ENCODE measurements at places on chromosomes 5 and 9.

- DNase-seq, result no peak
These were observed 112.6 kb downstream of the ESM1 start for GRCh38 chr5:54872810-54873209.

DNA sequence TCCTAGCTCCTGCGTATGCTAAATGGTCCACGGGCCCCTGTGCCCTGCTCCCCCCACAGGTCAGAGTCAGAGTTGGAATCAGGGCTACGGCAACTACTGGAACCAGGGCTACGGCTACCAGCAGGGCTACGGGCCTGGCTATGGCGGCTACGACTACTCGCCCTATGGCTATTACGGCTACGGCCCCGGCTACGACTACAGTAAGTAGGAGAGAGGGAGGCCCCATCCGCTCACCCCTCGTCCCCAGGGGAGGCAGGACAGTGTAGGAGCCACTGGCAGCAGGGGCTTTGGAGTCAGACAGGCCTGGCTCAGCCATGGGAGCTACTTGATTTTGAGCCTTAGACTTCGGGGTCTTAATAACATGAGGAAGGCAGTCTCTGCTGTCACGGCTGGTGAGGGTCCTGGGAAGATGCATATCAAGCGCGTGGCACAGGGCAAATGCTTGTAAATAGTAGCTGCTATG, 5.8 kb downstream of the HNRNPAB start:
- DNase-seq, result no peak

DNA sequence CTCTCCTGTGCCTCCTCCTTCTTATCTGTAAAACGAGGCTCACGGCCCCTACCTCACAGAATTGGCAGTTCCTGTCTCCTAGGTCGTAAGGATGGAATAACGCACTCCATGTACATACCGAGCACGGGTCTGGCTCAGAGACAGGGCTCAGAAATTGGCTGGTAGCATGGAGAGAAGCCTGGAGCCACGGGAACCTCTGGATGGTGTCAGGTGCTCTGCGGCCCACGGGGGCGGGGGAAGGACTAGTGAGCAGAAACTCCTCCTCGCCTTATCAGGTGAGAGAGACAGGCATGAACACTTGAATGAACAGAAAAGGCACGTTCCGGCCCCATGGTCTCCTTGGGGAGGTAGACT, 15.4 kb upstream of the C5orf47 start:
- no peak for DNase-seq

DNA sequence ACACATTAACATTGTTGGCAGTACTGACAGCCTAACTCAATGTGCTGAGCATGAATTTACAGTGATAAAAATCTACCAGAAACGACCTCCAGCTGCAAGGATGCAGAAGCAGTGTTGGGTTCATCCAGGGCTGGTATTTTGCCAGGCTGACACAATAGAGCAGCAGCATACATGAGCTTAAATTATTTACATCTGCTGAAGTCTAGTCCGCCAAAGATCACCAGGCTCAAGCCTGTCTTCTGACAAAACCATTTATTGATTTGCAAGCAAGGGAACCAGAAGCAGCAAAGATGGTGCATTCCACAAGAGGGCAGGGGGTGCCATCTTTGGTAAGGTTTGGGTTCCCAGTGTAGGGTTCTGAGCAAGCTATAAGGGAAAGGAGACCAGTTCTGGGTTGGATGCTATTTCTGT, 8.7 kb upstream of the C5orf34 start:
- no peak for DNase-seq

DNA sequence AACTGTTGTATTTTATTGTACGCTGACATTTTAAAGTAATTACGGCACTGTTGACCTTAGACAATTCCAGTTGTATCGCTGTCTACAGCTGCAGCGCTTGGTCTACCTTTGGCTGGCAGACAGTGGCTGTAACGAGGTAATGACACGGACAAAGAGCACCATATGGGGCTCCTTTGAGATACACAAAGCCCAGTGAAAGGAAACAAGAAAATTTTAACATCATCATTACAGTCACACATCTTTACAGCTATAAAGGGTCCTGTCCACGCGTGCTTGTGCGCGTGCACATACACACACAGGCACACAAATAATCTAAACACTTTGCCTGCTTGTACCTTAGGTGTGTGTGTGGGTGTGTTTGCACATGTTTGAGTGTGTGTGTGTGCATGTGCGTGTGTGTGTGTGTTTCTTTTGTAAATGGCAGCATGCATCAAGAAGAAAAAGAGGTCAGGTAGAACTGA, 946.0 kb downstream of the NR2F1-AS1 start:
- DNase-seq, result no peak

DNA sequence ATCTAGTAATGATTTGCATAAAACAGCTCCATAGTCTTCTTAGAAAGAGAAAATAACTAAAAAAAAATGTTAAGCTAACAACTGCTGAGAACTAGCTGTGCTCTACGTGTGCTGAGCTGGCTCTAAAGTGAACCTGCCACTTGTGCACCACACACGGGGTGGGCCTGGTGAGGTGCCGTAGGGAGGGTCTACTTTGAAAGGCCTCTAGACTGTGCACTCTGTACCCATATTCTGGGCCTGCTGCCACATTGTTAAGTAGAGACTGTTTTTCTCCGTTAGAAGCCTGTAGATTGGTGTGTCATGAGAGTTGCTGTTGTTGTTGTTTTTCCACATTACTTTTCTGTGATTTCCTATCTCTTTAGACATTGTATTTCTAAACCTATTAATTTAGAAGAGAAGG, 93.9 kb downstream of the CD180 start:
- no peak for DNase-seq

GRCh38 chr9:8011974-8012373, 212.4 kb upstream of the DMAC1 start:
- no peak for DNase-seq

GRCh38 chr5:6442333-6442732, 6.3 kb upstream of the UBE2QL1 start:
- no peak for DNase-seq

GRCh38 chr5:122312591-122313406, 762 bp downstream of the SNCAIP start:
- DNase-seq, result no peak

DNA sequence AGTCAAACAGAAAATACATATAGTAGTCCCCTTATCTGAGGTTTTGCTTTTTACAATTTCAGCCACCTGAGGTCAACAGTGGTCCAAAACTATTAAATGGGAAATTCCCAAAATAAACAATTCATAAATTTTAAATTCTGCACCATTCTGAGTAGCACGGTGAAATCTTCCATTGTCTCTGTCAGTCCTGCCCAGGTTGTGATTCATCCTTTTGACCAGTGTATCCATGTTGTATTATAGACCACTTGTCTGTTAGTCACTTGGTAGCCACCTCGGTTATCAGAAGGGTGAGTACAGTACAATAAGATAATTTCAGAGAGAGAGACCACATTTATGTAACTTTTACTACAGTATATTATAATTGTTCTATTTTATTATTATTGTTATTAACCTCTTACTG, 2.8 kb downstream of the CCDC152 start:
- DNase-seq, result no peak

- peak; percentile 94 for DNase-seq
These were observed at the start of gene GADD45G for GRCh38 chr9:89604729-89605464. TSS of gene GADD45G (plus strand) at chr9:89605012. CDS start at chr9:89605122, 110 bp downstream.

DNA sequence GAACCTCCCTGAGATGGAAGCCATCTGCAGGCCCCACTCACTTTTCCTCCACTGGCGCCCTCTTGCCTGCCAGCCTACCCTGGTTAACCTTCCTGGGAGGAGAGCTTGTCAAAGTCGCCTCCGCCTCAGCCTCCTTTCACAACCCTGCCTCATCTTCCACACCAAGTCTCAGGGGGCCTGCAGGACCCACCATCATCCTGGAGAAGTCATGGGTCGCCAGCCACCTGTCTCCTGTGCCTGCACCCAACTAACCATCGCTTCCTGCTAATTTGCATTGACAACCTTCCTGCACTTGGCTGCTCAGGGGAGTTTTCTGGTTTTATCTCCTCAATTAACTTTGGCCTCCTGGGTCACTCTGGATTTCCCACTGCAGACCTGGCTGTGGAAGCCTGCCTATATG, 52.8 kb upstream of the GRHPR start:
- no peak for DNase-seq

- no peak for DNase-seq
These were observed 7.8 kb downstream of the PLEKHG4B start for GRCh38 chr5:99815-100214.

DNA sequence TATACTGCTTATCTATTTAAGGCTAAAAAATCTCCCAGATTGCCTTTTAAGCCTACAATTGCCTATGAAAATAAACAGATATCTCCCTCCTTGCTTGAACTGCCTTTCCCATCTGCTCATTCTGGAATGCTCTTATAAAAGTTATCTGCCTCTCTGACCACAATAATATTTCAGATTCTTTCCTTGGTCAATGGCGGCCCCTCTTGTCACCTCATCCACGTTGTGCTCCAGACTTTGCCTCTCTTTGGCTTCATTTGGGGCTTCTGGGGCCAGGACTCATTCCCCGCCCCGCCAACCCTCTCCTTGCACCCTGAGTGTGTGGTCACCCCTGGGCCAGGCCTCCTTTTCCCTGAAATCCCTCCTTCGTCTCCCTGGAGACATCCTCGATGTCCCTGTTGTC, 110.0 kb upstream of the RPS23 start:
- DNase-seq, result no peak

DNA sequence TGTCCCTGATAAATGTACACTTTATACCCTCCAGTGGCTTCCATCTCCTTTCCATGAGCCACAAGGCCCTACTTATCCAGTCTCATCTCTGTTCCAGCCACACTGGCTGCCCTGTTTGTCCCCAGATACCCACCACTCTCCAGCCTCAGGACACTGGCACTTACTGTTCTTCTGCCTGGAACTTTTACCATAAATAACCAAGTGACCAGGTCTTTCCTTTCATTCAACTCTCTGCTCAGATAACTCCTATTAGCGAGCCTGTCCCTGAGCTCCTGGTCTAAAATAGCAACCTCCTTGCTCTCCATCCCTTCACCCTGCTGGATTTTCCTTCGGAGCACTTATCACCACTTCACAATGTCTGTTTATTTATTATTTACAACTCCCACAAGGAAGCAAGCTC, 16.6 kb upstream of the ENC1 start:
- no peak for DNase-seq

DNA sequence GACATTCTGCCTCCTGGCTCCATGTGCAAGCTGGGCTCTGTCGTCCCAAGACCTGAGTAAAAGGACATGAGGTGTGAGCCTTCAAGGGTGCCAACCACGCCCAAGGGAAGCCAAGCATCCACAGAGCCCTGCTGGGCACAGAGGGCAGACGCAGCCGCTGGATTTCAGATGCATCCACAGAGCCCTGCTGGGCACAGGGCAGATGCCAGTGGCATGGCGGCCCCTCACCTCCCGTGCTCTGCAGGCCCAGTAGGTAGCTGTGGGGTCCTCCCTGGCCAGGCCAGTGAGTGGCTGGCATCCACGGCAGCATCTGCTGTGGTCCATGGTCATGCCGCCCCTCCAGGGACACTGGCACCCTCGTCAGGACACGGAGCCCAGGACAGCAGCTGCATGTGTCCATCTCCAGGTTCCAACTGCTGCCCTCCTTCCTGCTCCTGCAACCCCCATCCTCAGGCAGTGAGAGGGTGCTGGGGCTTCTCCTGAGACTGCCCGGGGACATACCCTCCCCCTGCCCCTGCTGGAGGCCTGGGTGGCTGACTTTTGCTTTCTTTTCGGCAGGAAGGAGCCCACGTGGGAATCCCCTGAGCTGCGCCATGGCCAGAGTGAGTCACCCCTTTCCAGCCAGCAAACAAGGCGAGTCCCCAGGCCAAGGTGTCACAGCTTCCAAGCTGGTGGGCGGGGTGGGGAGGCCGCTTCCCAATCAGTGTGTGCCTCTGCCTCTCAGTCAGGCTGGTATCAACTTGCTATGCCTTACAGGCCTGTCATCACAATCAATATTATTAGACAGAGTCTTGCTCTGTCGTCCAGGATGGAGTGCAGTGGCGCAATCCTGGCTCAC, 4.0 kb upstream of the TRAF2 start:
- peak; percentile 92 for DNase-seq

- peak; percentile 39 for DNase-seq
These were observed 2.0 kb downstream of the GADD45G start for GRCh38 chr9:89606624-89607311.

DNA sequence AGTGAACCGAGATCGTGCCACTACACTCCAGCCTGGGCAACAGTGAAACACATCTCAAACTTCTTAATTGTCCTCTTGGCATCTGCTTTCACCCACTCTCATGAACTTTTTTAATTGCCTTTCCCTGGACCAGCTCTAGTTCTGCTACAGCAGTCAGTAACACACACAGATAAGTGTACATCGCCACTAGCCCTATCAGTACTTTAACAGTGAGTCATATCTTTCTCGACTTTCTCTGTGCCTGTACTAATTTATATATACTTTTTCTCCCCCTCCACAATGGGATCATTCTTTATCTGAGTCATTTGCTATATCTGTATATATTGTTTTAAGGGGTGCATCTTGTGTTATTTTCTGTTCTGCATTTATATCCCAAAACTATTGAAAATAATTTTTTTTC, 6.7 kb downstream of the CDC37L1 start:
- no peak for DNase-seq

DNA sequence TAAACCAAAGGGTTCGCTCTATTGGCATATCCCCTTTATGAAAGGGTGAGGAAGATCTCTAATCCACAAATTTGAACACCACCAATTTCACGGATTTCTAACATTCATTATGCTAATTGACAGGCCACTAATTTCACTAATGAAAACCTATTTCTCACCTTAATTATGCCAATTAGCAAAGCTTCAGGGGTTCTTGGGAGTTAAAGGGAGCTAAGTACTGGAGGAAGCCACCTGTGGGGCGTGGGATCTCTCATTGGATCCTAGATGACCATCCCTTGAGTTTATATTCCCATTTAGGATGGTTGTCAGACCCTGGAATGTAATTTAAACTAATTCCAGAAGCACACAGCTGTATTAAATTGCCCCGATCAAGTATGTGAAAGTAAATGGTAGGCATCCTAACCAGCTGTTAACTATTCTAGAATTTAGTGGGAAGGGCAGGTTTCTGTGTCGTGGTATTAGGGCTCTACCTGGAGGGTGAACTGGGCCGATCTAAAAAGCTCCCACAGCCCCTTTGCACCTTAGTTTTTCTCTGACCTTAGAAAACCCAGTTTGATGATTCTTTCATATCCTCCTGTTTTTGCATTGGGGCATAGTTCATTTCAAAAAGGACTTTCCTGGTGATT, 77.1 kb downstream of the C9orf152 start:
- DNase-seq, result no peak

DNA sequence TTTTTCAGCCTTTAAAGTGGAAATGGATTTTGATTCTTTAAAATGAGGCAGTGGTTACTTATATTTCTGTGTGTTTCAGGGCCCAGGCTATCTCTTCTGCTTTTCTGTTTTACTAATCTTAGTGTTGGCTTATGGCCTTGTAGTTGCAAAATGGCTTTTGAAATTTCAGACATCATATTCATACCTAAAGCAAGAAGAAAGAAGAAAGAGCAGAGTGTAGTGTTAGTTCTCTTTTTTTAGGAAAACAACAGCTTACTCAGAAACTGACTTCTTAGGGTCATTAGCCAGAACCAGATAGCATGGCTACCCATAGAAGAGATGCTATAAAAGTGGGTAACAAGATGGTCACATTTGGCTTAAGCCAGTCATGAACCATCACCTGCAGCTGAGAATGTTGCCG, 20.9 kb downstream of the ZBED3 start:
- no peak for DNase-seq

Measured in activated naive CD4-positive, alpha-beta T cell treated with anti-CD3 and anti-CD28 coated beads, Interleukin-2, amount 10 ng/mL, durations not matched to agents 7 days and 5 days (primary cell).